ENCODE measurements at places on chromosomes 6 and 20.

GRCh38 chr6:43248791-43249190, 5.5 kb downstream of the TTBK1 start:
- DNase-seq: no peak

- no peak for DNase-seq
These were observed 2.8 kb downstream of the CITED2 start for GRCh38 chr6:139371421-139372203.

GRCh38 chr6:25202504-25202903, 76.7 kb upstream of the CARMIL1 start:
- no peak for DNase-seq

- DNase-seq: no peak
These were observed 338.0 kb upstream of the PTCHD4 start for GRCh38 chr6:48449002-48449401.

GRCh38 chr6:105370351-105370750, 32.5 kb downstream of the PREP start:
- no peak for DNase-seq

DNA sequence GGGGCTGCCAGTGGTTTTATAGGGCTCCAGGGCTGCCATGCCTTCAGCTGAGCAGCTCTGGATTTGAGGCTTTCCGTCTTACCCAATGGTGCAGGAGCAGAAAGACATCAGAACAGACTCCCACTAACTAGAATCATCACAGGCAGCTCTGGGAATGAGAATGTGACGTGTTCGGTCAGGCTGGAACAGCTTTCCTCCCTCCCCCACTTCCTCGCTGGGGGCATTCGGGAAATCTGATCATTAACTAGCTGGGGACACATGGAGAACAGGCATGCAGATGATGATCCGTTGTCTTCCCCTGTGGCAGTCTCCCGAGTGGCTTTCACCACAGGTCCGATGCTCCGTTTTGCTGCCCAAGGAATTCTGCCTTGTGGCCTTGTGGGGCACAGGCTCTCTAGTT, 5.5 kb upstream of the MTG2 start:
- DNase-seq: no peak

DNA sequence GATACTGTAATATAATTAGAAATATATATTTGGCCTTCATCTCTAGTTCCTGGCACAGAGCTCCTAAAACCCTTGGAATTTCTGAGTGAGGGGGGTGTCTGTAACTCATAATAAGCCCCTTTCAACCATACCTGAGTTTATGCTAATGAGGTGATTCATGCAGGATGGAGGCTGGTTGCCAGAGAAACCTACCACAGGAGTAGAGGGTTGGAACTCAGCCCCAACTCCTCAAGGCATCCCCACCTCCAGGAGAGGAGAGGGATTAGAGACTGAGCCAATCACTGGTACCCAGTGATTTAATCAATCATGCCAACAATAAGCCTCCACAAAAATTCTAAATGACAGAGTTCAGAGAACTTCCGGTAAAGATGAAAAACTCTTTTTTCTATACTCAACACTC, 17.5 kb downstream of the UQCC1 start:
- no peak for DNase-seq

DNA sequence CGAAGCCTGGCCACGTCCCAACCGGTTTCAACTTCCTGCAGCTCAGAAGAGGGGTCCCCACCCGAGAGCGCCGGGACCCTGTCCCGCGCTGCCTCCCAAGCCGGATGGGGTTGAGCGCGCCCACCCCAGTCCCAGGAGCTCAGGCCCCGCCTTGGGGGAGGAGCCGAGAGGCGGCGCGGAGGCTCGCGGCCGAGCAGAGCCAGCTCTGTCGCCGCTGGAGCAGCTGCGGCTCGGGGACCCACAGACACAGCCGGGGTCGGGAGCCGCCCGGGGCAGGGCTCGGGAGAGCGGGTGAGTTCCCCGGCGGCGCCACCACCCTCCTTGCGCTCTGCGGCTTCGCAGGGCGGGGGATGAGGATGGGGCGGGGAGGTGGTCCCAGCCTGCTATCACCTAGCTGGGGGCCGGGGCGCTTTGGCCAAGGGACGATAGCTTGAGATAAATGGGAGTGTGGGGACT, at the start of gene PPP1R16B:
Gene PPP1R16B, plus strand, starts transcription at position 196 of the 456 bp plus-strand sequence. CDS start 30,229 bp downstream, outside the sequence.
- DNase-seq: peak; percentile 43

DNA sequence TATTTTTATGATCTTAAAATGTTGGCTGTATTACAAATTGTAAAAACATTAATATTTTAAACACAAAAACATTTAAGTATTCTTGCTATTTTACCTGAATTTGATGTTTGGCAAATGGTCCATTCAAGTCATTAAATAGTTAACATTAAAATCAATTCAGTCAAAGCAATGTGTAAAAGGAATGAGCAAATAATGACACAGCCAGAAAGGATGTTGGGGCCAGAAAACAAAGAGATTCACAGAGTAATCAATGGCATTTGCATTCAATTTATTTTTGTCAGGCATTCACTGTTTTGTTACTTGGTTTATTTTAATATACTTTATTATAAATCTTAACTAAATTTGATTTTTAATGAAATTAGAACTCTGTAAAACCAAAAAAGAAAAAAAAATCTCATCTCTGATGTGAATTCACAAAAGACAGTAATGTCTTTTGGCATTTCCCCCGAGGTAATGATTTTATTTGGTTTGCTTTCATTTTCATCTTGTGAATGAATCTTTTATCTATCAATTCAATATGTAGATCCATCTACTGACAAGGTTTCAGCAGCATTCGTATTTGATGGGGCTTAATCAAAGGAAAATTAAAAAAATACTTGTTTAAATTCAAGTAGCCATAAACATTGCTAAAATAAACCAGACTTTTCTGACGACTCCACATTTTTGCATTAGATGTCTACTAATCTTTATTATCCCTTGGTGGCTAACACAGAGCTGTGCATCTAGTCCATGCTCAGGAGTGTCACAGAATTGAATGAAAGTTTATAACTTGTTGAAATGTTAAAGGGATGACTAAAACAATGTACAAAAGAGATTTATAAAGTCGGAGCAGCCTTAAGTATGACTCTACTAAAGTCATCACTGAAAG, 866.7 kb upstream of the GJE1 start:
- no peak for DNase-seq

Data from stimulated activated CD4-positive, alpha-beta T cell treated with anti-CD3 and anti-CD28 coated beads, Interleukin-1b, Interleukin-23, amount 100 ng/mL, for 1 hour (primary cell).